H9 (cell line): ENCODE measurements at places on chromosomes 11 and 22. TPM values are rescaled to one million over a fixed set of nuclear protein-coding genes. Genes with fewer than 3 reads are reported as not detected.

The POU2AF2 gene
- not detected in 2 replicates for total RNA-seq

DNA sequence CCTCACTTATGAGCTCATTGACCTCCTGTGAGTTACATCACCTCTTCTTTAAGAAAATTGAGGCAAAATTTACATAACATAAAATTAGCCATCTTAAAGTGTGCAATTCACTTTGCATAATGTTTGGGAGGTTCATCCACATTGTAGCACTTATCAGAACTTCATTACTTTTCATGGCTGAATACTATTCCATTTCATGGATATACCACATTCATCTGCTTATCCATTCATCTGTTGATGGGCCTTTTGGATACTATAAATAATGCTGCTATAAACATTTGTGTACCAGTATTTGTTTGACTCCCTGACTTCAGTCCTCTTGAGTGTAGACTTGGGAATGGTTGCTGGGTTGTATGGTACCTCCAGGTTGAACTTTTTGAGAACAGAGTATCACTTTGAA, 103.4 kb downstream of the TP53I11 start:
- peaks cover 23% of the 10 kb centered on the region for H3K36me3 ChIP-seq
- no peak for DNase-seq
- H3K27me3 ChIP-seq = no peaks in the 10 kb centered on the region
- no peak overlapping the region for H3K27ac ChIP-seq
- no peak overlapping the region for H3K4me3 ChIP-seq

DNA sequence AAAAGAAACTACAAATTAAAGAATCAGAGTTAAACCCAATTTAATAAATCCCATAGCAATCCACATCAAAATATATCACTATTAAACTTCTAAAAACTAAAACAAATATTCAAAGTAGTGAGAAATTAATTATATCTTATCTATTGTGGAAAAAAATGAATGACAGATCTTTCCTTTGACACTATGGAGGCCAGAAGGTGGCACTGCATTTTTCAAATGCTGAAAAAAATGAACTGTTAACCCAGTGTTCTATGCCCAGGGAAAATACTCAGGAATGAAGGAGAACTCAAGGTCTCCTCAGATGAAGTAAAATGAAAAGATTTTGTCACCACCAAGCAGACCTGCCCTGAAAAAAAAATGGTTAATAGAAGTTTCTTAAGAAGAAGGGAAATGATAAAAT, 27.7 kb downstream of the TYR start:
- no peak overlapping the region for H3K4me3 ChIP-seq
- no peak for DNase-seq
- no peaks in the 10 kb centered on the region; the same call in 1 of the 2 replicates for H3K4me1 ChIP-seq
- no peaks in the 10 kb centered on the region for H3K27me3 ChIP-seq

GRCh38 chr22:42433754-42434682, 1.8 kb upstream of the NFAM1 start:
- H3K36me3 ChIP-seq = no peaks in the 10 kb centered on the region
- no peak overlapping the region for H3K27ac ChIP-seq
- peak overlapping the region; percentile 6; the same call in 1 of the 3 replicates for H3K4me3 ChIP-seq
- no peaks in the 10 kb centered on the region for H3K4me1 ChIP-seq
- no peak for DNase-seq

The TEAD1 gene
- 75.1 and 76.8 TPM in 2 replicates for total RNA-seq

DNA sequence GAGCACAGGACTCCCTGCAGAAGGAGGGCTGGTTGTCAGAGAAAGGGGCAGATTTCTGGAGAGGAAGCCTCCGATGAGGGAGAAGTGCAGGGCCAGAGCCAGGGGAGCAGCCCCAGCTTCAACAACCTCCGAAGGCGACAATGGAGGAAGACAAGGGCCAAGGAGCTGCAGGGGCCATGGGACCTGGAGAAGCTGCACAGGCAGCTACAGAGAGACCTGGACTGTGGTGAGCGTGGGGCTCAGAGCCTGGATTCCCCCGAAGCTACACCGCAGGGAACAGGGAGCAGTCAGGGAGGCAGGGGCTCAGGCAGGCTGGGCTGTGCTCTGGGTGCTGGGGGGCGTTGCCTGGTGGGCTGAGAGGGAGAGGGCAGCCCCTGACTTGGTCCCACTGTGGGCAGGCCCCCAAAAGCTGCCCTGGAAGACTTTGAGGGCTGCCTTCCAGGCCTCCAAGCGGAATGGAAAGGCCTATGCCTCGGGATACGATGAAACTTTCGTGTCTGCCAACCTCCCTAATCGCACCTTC, 2.4 kb downstream of the TSGA10IP start:
- no peak overlapping the region for H3K27ac ChIP-seq
- no peaks in the 10 kb centered on the region for H3K36me3 ChIP-seq
- DNase-seq = no peak
- no peak overlapping the region for H3K4me3 ChIP-seq
- H3K4me1 ChIP-seq = peaks cover 11% of the 10 kb centered on the region
- no peaks in the 10 kb centered on the region for H3K27me3 ChIP-seq

DNA sequence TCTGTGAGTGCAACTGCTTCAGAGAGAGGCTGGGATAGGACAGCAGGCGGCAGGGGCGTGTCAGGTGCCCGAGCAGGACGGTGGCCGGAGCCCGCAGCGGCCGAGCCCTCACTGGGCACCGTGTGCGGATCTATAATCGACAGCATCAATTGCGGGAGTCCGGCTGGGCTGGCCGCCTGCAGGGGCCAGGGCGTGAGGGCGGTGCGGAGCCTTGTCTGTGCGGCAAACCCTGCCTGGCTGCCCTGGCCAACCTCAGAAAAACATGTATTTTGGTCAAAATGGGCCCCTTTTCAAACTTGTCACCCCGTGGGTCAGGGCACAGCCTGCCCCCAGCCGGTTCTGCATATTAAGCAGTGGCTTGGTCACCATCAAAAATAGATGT, 91.3 kb upstream of the KCNQ1OT1 start:
- no peaks in the 10 kb centered on the region for H3K4me1 ChIP-seq
- H3K36me3 ChIP-seq = peaks cover 8% of the 10 kb centered on the region
- no peak overlapping the region for H3K4me3 ChIP-seq
- DNase-seq = peak; percentile 33

GRCh38 chr22:42646569-42647525, 2.3 kb downstream of the CYB5R3 start:
- H3K36me3 ChIP-seq = no peaks in the 10 kb centered on the region
- no peaks in the 10 kb centered on the region for H3K27me3 ChIP-seq
- H3K27ac ChIP-seq = no peak overlapping the region
- DNase-seq = no peak
